ENCODE measurements at places on chromosomes 1 and 21. TPM values are rescaled to one million over a fixed set of nuclear protein-coding genes. Genes with fewer than 3 reads are reported as not detected.

The SLC22A15 gene
- total RNA-seq = 7.6 TPM

The CELA2B gene
- not detected for total RNA-seq

The BPNT1 gene
- total RNA-seq = 33.9 TPM

The GNAT2 gene
- 0.17 TPM for total RNA-seq

The ADAM30 gene
- not detected for total RNA-seq

The RIPPLY3 gene
- not detected for total RNA-seq

The RPTN gene
- total RNA-seq = not detected

The RUNX3 gene
- total RNA-seq = not detected

The CENPF gene
- total RNA-seq = 3.8 TPM

The BEST4 gene
- total RNA-seq = 0.33 TPM

The SPRR2G gene
- not detected for total RNA-seq

The CD1B gene
- total RNA-seq = not detected

The LRRC38 gene
- total RNA-seq = not detected

The SMCP gene
- total RNA-seq = not detected

The MCOLN3 gene
- total RNA-seq = 5.8 TPM

The STIL gene
- 2.6 TPM for total RNA-seq

The OR2G2 gene
- not detected for total RNA-seq

The OR14K1 gene
- total RNA-seq = not detected

The PRRX1 gene
- 270 TPM for total RNA-seq

The MX2 gene
- total RNA-seq = 1.8 TPM

The VTCN1 gene
- total RNA-seq = not detected

Measured in smooth muscle cell of trachea (primary cell).